Stimulated activated CD4-positive, alpha-beta T cell treated with anti-CD3 and anti-CD28 coated beads, TNF-alpha, amount 100 ng/mL, for 1 hour (primary cell): ENCODE measurements at places on chromosomes 11 and 22.

DNA sequence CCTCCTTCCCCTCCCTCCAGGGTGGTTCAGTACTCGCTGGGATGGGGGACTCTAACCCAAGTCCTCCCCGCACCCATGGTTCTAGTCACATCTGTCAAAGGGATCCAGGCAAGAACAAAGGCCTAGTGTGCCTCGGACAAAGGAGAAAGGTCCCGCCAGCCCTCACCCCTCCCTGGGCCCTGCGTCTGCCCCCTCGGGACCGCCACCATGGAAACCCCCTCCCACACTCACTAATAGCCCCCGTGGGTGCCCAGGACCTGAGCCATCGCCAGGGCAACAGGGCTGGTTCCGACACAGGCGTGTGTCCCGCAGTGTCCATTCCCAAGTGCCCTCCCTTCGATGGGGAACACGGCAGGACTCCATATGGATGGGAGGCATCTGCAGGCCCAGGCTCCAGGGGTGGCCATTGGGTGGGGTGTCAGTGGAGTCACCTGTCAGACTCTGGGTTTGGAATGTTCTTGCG, 5.1 kb upstream of the CARNS1 start:
- no peak for DNase-seq

GRCh38 chr22:36341640-36342041, 46.1 kb downstream of the MYH9 start:
- DNase-seq, result no peak

DNA sequence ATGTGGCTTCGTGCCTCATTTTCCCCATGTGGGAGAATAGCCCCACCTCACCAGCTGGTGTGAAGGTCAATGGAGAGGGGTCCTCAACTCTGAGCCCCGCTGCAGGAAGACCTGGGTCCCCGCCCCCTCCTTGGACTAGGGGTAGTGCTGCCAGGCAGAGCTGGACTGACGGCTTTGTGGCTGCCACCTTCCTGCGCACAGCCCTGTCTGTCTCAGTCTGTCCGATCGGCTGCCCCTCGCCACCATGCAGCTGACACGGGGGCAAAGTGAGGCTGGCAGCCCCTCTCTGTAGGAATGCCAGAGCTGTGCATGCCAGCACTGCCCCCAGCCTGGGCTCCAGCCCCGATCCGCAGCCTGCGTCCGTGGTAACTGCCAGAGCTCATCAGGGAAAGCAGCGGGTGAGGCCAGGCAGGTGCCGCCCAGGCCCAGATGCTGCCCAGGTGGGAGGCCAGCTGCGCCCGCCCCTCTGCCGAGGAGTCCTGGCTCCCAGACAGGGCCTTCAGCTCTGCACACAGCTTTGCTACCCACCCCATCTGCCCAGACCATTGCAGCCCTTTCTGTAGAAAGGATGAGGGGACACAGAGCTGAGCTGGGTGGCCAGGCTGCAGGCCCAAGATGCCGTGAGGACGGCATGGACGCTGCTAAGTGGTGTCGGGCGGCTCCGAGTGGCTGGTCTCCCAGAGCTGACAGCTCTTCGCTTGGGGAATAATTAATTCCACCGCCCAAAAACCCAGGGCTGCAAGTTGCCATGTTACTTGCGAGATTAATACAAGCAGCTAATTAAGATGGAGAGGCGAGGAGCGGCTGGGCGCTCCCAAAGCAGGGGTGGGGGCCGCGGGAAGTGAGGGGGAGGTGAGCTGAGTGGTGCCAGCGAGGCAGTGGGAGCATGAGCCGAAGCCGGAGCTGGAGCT, 19.5 kb upstream of the FLRT1 start:
- DNase-seq, result no peak

DNA sequence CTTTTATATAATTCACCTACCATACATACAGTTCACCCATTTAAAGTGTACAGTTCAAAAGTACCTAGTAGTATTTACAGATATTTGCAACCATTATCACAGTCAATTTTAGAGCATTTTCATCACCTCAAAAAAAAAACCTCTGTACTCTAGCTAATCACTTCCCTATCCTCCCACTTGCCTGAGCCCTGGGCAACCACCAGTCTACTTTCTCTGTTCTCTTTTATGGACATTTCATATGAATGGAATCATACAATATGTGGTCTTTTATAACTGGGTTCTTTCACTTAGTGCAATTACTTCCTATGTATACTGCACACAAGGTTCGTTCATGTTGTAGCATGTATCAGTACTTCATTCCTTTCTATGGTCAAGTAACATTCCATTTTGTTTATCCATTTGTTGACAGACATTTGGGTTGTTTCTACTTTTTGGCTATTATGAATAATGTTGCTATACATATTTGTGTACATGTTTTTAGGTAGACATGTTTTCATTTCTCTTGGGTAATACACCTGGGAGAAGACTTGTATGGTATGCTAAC, 17.8 kb upstream of the NEU3 start:
- no peak for DNase-seq

GRCh38 chr11:16049611-16050010, 306.7 kb downstream of the SOX6 start:
- DNase-seq, result no peak

- no peak for DNase-seq
These were observed 3.8 kb upstream of the SHISAL1 start for GRCh38 chr22:44316393-44317122.

GRCh38 chr11:100619484-100619883, 67.6 kb upstream of the ARHGAP42 start:
- DNase-seq, result no peak

GRCh38 chr11:104965735-104966134, 2.6 kb downstream of the CASP4 start:
- no peak for DNase-seq

DNA sequence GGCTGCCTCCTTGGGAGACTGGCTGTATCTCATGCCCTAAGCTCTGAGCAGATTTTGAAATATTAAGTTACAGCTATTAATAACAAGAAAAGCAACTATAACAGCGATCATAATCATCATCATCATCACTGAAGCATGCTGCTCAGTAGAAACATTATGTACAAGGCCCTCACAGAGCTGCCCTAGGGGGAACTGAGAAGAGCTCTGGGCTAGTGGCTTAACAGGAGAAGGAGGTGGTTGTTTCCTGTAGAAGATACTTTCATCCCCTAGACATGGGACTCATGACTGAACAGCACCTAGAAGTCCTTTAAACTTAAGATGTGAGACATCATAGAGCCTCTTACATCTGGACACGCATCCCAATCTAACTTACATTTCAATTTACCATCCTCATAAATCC, 332.8 kb upstream of the PLET1 start:
- no peak for DNase-seq

DNA sequence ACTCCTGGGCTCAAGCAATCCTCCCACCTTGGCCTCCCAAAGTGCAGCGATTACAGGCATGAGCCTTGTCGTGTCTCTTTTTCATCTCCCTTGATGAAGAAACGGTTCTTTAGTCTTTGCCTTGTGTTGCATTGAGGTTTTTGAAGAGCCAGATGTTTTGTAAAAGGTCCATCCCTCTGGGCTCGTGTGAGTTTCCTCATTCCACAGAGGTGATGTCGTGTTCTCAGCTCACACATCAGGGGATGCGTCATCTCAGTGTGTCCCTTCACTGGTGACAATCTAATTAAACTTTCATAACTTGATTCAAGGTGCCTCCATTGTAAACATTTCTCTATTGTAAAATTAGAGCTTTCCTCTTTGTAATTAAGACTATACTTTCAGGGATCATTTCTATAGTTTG, 29.7 kb upstream of the TEF start:
- DNase-seq, result no peak

GRCh38 chr11:70297341-70297740, 26.9 kb downstream of the PPFIA1 start:
- no peak for DNase-seq

- no peak for DNase-seq
These were observed 63.8 kb upstream of the WNT7B start for GRCh38 chr22:46040471-46041465.

GRCh38 chr11:69957849-69958248, 120.3 kb upstream of the ANO1 start:
- DNase-seq, result no peak

DNA sequence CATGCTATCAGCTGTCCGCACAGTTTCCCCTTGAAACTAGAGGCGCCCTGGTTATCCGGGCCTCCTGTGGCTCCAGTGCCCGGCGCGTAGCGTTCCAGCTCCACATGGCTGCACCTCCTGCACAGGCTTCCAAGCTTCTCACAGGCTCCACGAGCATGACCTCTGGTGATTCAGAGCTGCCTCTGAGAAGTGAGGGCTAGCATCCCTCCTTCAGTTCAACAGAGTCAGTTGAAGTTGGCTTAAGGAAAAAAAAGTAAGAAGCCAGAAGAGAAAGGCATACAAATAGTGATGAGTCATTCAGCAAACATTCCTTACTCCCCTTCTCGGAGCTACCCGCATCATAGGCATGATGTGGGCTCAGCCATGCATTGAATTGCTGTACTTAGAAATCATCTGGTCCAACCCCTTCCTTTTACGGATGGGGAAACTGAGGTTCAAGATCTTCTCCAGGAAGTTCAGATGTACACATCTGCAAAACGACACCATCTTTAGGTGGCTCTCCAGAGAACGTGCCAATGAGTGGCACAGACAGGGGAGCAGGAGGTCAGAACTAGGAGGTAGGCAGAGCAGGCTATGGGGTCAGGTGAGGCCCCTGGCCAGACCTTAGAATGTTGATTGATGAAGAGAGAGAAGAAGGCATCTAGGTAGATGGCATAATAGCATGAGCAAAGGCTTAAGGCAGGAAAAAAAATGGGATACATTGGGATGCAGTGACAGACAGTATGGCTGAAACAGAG, 216.3 kb upstream of the TBCEL start:
- no peak for DNase-seq

- no peak for DNase-seq
These were observed 484.6 kb downstream of the CNTN5 start for GRCh38 chr11:99505316-99505715.

GRCh38 chr22:27571463-27572277, 229.9 kb downstream of the MN1 start:
- DNase-seq, result no peak

DNA sequence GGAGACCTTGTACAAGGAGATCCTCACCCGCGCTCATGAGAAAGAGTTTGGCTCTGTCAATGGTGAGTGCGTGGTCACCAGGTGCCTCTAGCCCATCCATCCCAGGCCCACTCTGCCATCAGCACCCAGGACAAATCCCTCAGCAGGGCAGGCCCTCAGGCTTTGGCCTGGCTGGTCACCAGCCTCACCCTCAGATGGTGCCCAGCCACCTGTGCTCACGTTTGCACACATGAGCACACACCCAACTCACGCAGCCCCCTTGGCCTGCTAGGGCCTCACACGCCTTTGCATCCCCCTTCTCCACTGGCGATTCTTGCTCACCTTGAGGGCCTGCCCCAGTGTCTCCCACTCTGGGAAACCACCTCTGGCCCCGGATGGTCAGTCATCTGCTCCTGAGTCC, 4.1 kb upstream of the RAB1B start:
- no peak for DNase-seq

- DNase-seq, result no peak
These were observed 64.7 kb downstream of the LDLRAD3 start for GRCh38 chr11:36008584-36008983.

- DNase-seq, result no peak
These were observed 4.4 kb downstream of the HPS4 start for GRCh38 chr22:26479043-26479791.

DNA sequence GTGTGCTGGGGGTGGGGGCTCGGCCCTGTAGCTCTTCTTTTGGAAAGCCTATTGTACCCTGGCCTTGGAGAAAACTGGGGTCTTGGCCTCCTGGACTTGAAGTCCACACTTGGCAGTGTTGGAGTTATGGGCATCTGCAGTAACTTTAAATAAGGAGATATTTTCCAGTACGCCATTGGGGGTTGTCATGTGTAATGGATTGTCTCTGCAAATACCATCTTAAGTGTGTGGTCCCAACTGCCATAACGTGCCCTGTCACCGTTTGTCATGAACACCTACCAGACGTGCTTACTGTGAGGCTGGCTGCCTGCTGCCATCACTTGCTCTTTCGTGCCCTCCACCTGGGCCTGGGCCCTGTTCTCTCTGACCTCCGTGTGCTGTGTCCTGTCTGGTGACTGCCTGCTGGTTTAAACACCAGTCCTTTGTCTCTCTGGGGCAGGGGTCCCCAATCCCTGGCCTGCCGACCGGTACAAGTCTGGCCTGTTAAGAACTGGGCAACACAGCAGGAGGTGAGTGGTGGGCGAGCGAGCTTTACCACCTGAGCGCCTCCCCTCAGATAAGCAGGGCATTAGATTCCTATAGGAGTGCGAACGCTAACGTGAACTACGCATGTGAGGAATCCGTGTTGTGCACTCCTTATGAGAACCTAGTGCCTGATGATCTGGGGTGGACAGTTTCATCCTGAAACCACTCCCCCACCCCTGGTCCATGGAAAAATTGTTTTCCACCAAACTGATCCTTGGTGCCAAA, 3.6 kb upstream of the ZDHHC8 start:
- DNase-seq, result no peak

DNA sequence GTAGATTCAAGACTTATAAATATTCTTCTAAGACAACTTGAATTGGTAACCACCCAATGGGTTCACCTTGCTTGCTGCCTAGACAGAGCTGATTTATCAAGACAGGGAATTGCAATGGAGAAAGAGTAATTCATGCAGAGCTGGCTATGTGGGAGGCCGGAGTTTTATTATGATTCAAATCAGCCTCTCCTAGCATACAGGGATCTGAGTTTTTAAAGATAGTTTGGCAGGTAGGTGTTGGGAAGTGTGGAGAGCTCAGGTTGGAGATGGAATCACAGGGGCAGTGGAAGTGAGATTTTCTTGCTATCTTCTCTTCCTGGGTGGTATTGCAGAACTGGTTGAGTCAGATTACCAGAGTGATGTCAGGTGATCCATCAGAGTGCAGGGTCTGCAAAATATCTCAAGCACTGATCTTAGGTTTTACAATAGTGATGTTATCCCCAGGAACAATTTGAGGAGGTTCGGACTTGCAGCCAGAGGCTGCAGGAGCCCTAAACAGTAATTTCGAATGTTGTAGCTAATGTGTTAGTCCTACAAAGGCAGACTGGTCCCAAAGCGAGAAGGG, 1448.6 kb upstream of the RAG2 start:
- DNase-seq, result no peak

- no peak for DNase-seq
These were observed 2.9 kb upstream of the ASCL2 start for GRCh38 chr11:2273311-2273710.

DNA sequence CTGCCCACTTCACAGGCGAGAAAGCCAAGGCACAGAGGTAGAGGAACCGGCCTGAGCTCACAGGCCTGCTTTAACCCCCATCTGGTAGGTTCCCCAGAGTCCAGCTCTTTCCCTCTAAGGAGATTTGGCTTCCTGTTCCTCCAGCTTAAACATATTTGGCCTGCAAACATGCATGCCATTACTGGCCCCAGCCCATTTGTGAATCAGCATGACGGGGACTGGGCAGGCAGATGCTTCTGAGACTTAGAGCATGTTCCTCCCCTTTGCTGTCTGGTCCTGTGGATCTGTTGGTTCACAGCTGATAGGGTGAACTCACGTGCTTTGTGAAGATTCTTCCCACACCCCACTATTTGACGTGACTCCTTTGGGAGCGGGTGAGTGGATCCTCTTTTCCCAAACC, 12.6 kb downstream of the CHST1 start:
- DNase-seq, result no peak
